ENCODE measurements at places on chromosomes 3 and 15. TPM values are rescaled to one million over a fixed set of nuclear protein-coding genes. Genes with fewer than 3 reads are reported as not detected.

Gene TF
- 10.2 TPM for total RNA-seq

Gene SPINT1
- total RNA-seq, result 7.7 TPM

- DNase-seq, result no peak
Observed at GRCh38 chr15:25056484-25057425, 102.0 kb downstream of the SNRPN start.

GRCh38 chr3:56188201-56188600 lies 280.1 kb downstream of the ERC2 start:
- no peak for DNase-seq

GRCh38 chr3:67094774-67095173 lies 96.7 kb downstream of the KBTBD8 start:
- no peak for DNase-seq

- no peak for DNase-seq
Observed at GRCh38 chr3:83248454-83248853, 1487.0 kb upstream of the GBE1 start.
